ENCODE measurements at places on chromosomes 6 and 20.

DNA sequence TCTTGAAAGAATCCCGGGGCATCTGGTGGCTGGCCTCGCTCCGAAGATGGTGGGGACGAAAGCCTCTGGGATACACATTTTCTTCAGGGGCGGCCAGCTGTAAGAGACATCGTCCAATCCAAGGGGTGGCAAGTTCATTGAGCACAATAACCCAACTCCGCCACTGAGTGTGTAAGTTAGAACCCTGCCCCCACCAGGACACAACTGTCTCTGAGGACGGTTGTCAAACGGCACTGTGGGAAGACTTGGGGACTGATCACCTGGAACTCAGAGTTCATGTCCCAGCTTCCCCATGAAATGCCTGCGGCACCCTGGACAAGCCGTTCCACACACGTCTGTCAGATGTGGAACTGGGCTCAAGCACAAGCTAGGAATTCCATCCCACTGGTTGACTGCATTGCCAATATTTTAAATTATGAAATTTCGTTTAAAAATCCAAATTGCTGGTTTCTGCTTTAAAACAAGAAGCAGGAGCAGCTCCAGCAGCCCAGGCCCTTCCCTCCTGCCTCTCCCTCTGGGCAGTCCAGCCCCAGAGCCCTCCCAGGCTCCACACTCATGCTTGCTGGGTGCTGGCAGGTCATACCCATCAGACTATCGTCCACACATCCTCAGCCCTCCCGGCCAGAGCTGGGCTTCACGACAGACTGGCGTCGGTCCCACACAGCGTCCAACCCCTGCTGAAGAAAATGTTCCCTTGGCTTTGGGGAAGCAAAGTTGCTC, 80.9 kb upstream of the AFDN start:
- DNase-seq: no peak

DNA sequence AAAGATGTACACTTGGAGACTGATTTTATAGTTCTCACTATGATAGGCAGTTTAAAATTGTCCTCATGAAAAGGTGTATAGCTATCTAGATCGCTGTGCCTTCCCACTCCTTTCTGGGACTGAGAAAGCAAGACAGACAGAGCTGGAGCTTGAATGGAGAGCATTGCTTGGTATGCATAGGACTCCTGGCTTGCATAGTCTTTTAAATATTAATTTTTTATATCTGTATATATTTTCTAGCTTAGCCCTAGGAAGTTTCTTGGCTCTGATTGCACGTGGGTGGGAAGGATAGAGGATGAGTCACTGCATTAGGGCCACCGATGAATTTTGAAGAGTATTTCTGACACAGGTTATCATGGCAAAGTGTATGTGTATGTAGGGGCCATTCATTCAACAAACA, 150.0 kb upstream of the SPACA1 start:
- no peak for DNase-seq

DNA sequence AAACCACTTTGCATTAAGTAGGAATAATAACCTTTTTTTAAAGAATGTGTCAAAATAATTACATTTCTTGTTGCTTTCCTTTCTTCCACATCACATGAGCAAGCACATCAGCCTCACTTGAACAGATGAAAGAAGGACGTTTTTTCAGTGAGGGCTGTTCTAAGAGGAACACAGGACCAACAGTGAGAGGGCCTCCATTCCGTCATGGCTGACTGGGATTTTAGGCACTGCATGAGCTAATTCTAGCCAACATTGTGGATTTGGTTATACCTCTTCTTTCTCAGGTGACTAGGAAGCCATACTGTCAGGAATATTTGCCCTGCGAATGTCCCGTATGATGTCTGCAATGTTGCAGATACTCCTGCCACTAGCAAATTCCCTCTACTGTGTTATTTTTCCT, 87.6 kb downstream of the LINC00237 start:
- no peak for DNase-seq

GRCh38 chr6:74717591-74717990, 488.3 kb downstream of the COL12A1 start:
- no peak for DNase-seq

DNA sequence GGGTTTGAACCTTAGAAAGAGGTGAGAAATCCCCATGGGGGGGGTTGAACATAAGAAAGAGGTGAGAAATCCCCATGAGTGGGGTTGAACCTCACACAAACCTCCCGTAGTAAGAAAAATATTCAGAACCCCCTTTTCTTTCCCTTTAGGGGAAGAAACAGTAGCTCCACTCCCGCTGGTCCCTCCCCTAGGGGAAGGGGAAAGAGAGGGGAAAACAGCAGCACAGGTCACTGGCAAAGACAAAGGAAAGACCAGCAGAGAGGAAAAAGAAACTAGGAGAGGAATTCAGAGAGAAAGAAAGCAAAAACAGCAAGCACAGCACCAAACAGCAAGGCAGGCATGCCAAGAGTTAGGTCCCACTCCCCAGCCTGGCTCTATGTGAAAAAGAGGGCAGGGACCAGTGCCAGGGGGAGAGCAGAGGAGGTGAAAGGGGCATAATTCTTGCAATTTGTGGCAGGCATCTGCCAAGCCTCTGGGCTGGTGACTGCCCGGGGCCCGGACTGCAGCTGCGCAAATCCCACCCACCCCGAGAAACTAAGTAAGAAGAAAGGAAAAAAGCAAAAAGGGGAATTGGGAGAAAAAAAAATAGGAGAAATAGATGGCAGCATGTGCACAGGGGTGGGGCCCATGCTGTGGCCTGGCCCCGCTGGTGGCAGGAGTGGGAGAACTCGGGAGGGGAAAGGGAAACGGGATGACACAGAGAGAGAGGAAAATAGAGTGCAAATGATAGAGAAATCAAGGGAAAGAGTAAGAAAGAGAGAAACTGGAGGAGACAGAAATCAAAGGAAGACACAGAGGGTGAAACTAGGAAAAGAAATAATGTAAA, 15.1 kb upstream of the GOPC start:
- DNase-seq: no peak

GRCh38 chr6:132489376-132489775, 23.5 kb downstream of the STX7 start:
- no peak for DNase-seq

DNA sequence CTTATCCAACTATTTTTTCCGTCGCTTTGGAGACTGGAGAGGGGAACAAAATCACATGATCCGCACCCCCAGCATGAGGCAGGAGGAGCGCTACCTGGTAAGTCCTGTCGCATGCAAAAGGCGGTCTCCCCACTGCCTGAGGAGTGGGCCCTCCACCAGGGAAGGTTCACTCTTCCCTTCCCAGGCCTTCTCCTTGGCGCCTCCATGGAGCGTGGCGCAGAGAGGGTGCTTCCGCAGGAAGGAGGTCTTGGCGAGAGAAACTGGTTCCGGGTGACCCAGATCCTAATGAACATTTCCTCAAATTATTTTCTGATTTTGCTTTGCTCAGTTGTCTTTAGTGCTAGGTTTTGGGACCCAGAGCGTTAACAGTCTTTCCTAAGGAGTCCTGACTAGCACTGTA, 217.6 kb downstream of the UST start:
- DNase-seq: no peak

- DNase-seq: no peak
Measured at GRCh38 chr6:155396605-155397004, 59.0 kb downstream of the NOX3 start.

GRCh38 chr6:131377112-131377705, 195.8 kb upstream of the ARG1 start:
- no peak for DNase-seq

DNA sequence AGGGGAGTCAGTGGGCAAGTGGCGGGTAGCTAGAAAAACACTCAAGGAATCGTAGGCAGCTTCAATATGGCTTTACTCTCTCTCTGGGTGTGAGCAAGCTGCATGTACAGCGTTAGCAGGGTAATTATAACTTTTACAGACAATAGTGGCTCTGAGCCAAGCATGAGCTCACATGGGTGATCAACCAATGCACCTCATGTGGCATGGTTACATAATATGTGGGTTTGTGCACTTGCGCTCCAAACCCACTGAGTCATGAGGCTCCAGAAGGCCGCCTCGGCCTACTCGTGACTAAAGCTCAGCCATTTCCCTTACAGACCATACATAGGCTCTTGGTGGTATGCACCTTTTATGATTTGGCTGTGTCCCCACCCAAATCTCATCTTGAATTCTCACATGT, 78.4 kb upstream of the FBXL4 start:
- DNase-seq: no peak

- no peak for DNase-seq
Measured at GRCh38 chr6:129309154-129309553, 400.8 kb downstream of the ARHGAP18 start.

GRCh38 chr20:37846573-37846972, 56.4 kb upstream of the VSTM2L start:
- DNase-seq: no peak

- DNase-seq: no peak
Measured at GRCh38 chr6:13012296-13012695, 295.7 kb downstream of the PHACTR1 start.
